ENCODE measurements at places on chromosomes 1 and 21.
A peak's percentile ranks its signal among the peaks of the same experiment; 100 is the strongest.

DNA sequence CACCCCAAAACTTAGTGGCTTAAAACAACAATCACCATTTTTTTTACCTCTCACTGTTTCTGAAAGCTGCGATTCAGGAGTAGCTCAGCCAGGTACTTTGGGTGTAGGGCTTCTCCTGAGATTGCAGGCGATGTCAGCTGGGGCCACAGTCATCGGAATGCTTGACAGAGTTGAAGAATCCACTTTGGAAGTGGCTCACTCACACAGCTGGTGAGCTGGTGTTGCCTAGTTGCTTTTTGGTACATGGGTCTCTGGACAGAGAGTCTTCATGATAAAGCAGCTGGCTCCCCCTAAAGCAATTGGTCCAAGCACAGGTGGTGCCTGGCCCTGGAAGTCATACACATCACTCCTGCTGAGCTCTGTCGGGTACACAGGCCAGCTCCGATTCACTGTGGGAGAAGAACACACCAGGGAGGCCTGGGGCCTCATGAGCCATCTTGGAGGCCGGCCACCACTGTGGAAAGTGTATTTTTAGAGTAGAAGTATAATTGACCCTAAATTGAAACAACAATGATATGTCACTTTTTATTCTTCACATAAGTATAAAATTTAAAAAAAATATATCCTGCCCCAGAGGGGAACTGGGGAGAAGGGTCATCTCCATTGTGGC is 75.2 kb upstream of the GALNT2 start:
- no peak for DNase-seq

DNA sequence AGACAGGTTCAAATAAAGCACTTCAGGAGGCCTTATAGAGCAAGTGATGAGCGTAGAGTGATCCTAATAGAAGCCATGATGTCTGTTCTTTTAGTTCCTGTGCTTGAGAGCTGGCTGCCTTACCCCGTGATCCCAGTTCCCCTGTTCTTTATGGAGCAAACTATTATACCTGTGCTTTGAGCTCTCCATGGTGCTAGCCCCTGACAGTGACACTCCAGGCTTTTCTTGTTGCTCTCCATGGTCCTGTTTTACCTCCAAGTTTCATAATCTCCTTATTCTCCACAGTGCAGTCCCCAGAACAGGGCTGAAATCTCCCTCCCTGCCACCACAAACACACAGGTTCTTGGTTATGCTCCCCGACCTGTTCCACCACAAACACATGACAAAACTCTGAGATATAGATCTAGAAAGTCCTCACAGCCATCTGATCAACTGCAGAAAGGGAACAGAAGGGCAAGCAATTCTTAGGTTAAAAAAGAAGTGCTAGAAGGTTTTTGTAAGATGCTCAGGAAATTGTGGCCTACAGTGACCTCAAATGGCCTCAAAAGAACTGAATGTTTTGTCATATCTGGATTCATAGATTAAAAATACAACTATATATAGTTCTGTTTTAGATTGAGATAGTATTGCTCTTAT is 6.0 kb downstream of the CADM3 start:
- peak; percentile 73 for DNase-seq

- DNase-seq: no peak
Observed at GRCh38 chr1:14138687-14139086, 438.7 kb downstream of the PRDM2 start.

- DNase-seq: no peak
Observed at GRCh38 chr1:25255706-25256577, 8.7 kb upstream of the RSRP1 start.

DNA sequence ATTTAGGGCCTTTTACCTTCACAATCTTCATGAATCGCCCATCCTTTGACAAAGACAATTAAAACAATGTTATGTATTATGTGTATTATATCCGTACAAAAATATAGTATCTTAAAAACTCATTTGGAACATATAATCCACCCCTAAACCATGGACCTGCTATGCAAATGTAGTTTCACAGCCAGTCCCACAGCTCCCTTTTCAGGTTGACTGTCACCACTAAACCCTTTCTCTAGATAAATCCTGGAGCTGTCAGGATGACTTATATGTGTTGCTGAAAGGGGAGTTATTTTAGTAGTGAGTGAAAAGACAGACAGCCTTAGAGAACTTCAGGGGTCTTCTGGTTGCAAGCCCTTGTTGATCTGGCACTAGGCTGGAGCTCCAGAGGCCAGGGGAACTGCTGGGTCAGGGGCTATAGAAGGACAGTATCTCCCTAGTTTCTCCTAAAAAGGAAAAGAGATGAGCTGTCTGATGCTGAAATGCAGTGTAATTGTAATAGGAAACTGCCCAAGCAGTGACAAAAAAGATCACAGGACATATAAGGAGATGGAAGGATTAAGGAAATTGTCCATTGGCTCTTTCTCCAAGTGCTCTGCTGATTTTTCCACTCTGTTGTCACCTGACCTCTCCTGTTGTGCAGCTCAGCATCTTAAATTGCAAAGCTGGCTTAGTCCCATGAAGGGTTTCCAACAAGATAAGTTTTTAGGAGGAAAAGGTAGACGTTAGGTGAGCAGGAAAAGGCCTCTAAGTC is 127.7 kb downstream of the S1PR1 start:
- DNase-seq: no peak

DNA sequence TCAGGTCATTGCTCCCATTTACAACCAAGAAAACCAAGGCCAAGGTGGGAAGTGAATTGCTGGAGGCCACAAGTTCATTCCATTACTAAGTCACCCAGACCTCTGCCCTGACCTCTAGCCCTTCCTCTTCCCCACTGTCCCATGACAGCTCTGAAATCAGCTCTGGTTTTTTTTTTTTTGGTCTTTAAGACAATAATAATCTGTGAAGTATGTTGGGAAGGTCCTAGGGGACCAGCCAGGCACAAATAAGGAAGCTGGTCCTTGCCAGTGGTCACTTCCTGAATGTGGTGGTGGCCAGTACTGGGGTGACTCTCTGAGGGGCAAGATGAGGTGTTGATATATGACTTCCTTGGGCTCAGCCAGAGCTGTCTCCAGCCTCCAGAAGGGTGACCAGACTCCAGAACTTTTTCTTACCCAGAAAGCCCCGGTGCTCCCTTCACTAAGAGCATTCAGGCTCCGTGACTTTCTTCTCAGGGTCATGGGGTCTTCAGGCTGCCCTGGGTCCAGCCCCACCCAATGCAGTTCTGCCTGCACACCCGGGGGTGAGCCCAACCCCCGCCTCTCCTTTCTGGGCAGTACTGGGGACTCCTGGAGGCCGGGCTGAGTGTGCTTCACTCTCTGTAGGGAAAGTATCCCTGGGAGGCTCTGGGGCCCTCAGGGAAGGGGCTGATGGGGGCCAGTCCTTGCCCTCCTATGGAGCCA is 159.6 kb downstream of the PTPRU start:
- DNase-seq: no peak

DNA sequence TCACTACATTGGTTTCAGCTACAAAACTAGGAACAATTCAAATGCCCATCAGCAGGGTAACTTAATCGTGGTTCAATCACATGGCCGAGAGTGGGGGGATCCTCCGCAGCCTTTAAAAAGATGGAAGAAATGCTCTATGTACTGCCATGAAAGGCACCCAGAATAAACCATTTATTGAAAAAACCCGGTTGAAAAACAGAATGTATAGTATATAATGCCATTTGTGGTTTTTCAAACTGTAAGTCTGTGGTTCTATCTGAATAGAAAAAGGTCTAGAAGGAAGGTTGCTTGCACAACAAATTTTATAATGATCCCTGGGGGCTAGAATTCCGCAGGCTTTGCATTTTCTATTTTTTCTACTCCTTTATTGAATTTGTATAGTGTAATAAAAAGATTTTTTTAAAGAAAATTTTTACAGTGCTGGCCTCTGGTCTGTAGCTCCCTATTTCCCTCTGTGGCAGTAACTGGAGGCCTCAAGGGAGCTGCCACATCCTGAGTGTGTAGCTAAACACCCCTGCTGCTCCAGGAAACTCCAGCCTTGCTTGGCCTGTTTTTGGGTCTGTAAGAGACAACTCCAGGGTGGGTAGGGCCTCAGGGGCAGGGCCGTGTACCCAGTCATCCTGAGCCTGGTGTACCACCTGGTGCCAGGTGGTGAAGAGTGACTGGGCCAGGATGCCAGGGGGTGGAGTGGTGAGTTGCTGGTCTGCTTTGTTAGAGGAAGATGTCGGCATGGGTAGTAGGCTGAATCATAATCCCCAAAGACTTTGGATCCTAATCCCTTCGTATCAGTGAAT is 51.5 kb upstream of the EPS8L3 start:
- no peak for DNase-seq

GRCh38 chr1:185936641-185937040 is 202.4 kb downstream of the HMCN1 start:
- DNase-seq: no peak

GRCh38 chr1:158212320-158212719 is 31.6 kb downstream of the CD1D start:
- DNase-seq: no peak

- no peak for DNase-seq
Observed at GRCh38 chr1:97038410-97038809, 316.8 kb downstream of the PTBP2 start.

DNA sequence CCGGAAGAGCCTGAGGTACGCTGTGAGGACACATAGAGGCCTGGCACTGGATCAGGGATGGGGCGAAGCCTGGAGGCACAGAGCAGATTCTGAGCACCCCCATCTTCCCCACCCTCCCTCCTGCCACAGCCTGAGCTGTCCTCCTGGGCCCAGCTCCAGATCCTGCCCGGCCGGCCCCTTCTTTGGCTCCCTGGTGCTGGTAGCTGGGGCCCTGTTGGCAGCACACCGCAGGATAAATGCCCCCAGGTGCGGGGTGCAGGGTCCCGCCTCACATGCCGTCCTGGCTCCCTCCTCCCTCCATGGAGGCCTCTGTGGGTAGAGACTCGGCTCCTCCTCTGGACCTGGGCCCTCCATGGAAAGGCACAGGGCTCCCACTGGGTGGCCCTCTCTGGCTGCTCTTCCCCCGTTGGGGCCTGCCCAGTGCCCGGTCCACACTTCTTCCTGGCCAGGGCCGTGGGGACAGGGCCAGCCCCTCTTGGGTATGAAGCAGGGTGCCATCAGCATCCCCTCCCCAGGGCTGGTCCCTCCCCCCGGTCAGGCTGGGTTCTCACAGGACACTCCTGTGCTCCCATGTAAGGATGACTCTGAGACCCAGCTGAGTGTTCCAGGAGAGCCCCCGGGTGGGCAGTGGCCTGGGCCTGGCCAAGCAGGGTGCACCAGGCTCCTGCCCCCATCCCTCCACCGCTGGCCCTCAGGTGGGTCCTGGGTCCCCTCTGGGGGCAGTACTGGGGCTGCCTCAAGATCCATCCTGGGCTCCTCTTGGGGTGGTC is 1.1 kb upstream of the OBSCN start:
- DNase-seq: no peak
